ENCODE measurements at places on chromosomes 7 and 10.

- DNase-seq: no peak
Observed at GRCh38 chr10:34862892-34863291, 47.8 kb upstream of the PARD3 start.

DNA sequence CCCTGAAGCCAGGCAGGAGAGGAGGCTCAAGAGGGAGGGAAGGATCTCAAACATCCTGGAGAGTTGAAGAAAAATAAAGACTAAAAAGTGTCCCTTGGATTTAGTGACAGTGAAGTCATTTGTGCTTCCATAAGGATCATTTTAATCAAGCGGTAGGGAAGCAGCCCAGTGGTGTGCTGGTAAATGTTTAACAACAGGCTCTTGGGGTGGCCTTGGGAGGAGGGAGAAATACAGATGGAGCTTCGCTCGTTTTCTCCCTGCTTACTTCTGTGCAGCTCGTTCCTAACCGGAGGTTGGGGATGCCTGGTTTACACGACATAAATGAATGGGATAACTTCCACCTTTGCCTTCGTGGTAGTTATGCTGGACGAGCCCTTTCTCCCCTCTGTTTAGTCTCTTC, 140.0 kb downstream of the CAMK1D start:
- DNase-seq: no peak

- DNase-seq: no peak
Observed at GRCh38 chr7:8362723-8363369, 70.6 kb upstream of the NXPH1 start.

- DNase-seq: no peak
Observed at GRCh38 chr10:75375838-75376237, 25.7 kb downstream of the ZNF503 start.

- DNase-seq: no peak
Observed at GRCh38 chr7:18513343-18513742, 17.8 kb downstream of the HDAC9 start.

- no peak for DNase-seq
Observed at GRCh38 chr10:62188021-62188616, 80.5 kb downstream of the RTKN2 start.

DNA sequence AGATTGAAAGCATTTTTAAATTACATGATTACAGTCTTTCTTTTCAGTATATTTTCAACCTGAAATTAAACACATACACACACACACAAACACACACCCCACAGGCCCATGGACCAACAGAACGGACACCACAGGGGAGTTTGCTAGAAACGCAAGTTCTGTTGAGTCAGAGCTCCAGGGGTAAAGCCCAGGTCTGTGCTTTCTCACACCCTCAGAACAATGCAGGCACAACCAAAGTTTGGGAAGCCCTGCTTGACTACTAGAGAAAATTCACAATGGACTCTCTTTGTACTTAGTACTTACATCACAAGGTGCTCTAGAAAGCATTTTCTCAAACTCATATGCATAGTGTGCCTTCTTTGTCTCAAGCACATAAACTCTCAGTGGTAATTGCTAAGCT, 704.0 kb upstream of the IGFBP3 start:
- no peak for DNase-seq

- DNase-seq: no peak
Observed at GRCh38 chr7:98110249-98111022, 3.8 kb downstream of the LMTK2 start.

DNA sequence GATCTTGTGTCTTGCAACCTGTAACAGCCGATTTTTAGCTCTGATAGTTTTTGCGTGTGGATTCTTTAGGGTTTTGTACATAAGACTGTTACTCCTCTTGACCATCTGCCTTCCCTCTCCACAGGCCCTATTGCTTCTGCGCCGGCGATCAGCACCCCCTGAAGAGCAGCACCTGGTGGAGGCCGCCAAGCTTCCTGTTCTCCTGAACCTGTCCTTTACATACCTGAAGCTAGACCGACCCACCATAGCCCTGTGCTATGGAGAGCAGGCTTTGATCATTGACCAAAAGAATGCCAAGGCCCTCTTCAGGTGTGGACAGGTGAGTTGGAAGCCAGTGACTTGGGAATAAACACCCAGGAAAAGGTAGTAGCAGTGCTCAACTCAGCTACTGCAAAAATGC, 12.6 kb downstream of the FKBP6 start:
- no peak for DNase-seq

- DNase-seq: no peak
Observed at GRCh38 chr7:27418541-27418940, 175.9 kb downstream of the EVX1 start.

GRCh38 chr10:89838044-89838615, 136.7 kb downstream of the KIF20B start:
- DNase-seq: no peak

GRCh38 chr10:77348082-77348481, 289.5 kb downstream of the KCNMA1 start:
- DNase-seq: no peak

- no peak for DNase-seq
Observed at GRCh38 chr7:121329191-121330052, 622 bp downstream of the WNT16 start.

GRCh38 chr7:43639858-43640491, 57.1 kb downstream of the STK17A start:
- DNase-seq: no peak

GRCh38 chr10:50538555-50539398, 85.0 kb downstream of the SGMS1 start:
- no peak for DNase-seq

DNA sequence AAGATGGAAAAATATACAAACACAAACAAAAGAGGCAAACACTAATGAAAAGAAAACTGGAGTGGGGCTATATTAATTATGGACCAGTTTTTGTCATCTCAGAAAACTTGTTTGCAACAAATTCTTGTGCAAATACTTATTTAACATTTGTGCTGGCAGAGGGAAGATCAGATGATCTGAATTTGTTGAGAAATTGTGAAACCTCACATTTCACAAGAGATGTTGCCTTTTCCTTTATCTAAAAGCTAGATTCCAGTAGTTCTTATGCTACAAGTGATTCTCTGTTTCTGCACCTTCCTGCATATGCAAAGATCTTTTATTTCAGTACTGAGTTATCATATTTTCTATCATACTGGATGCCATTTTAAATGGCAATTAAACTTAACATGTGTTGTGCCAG, 320.7 kb downstream of the SUGCT start:
- no peak for DNase-seq

DNA sequence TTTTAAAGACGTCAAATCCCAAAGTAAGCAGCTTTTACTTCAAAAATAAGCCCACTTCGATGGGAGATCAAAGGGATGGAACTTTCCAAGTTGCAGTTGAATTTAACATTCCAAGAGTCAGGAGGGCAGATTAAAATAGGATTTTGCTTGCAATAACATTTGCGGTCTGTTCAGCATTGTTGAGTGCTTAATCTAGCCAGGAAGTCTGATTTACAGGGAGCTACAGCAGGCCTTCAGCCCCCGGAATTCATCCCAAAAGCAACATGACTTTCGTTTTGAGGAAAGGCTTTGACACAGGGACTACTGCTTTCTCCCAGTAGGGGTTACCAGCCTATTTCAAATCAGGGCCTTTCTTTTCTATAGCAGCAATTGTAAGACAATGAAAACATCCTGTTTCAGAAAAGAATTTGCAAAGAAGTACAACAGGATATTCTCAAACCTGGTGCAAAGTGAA, 279.6 kb upstream of the PITRM1 start:
- no peak for DNase-seq

DNA sequence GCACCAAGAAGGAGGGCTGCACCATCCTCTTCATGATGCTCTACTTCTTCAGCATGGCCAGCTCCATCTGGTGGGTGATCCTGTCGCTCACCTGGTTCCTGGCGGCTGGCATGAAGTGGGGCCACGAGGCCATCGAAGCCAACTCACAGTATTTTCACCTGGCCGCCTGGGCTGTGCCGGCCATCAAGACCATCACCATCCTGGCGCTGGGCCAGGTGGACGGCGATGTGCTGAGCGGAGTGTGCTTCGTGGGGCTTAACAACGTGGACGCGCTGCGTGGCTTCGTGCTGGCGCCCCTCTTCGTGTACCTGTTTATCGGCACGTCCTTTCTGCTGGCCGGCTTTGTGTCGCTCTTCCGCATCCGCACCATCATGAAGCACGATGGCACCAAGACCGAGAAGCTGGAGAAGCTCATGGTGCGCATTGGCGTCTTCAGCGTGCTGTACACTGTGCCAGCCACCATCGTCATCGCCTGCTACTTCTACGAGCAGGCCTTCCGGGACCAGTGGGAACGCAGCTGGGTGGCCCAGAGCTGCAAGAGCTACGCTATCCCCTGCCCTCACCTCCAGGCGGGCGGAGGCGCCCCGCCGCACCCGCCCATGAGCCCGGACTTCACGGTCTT, 1.9 kb downstream of the FZD1 start:
- no peak for DNase-seq

GRCh38 chr7:50687575-50688225, 95.0 kb downstream of the GRB10 start:
- no peak for DNase-seq

DNA sequence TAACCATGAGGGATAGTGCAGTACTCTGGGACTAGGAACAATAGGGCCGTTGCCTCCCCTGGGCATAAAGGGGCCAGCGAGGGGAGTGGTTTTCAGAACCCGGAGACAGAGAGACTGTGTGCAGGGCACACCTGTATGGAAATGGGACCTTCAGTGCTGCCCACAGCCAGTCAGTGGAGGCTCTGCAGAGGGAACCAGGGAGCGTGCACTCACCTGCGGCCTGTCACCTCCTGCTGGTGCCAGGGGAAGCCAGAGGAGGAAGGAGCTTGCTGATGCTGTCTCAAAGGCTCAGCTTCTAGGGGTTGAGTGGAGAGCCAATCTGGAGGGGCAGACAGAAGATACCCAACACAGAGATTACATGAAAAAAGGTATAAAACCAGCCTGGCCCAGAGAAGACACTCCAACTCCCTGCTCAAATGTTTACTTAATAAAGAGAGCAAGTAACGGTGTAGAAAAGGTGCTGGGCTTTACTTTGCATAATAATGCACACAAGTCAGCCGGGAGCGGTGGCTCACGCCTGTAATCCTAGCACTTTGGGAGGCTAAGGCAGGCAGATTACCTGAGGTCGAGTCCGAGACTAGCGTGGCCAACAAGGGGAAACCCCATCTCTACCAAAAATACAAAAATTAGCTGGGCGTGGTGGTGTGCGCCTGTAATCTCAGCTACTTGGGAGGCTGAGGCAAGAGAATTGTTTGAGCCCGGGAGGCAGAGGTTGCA, 35.5 kb upstream of the WAPL start:
- DNase-seq: no peak

GRCh38 chr10:104100795-104101194, 15.1 kb upstream of the COL17A1 start:
- no peak for DNase-seq

DNA sequence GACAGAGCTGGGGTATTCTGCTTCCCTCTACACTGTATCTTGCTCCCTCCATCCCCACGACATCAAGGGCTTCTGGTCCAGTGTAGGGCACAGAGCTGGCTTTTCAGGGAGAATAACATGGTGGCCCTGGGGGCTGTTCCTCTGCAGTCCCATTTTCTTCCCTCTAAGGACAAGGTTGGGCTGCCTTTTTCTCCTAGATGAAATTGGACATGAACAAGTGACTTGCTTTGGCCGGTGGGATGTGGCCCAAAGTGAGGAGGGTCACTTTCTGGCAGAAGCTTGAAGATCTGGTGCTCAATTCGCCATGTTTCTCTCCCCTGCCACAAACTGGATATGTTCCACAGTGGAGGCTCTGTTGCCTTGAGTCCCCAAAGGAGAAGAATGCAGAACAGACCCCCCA, 235.7 kb downstream of the EMX2 start:
- no peak for DNase-seq

- DNase-seq: no peak
Observed at GRCh38 chr10:51215951-51216834, 141.9 kb downstream of the PRKG1 start.

DNA sequence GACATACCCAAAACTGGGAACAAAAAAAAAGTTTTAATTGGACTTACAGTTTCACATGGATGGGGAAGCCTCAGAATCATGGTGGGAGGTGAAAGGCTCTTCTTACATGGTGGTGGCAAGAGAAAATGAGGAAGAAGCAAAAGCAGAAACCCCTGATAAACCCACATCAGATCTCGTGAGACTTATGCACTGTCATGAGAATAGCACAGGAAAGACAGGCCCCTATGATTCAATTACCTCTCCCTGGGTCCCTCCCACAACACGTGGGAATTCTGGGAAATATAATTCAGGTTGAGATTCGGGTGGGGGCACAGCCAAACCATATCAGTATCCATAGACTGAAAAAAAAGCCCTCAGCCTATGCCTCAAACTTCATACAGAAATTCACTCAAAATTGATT, 647.2 kb downstream of the GRID1 start:
- no peak for DNase-seq

DNA sequence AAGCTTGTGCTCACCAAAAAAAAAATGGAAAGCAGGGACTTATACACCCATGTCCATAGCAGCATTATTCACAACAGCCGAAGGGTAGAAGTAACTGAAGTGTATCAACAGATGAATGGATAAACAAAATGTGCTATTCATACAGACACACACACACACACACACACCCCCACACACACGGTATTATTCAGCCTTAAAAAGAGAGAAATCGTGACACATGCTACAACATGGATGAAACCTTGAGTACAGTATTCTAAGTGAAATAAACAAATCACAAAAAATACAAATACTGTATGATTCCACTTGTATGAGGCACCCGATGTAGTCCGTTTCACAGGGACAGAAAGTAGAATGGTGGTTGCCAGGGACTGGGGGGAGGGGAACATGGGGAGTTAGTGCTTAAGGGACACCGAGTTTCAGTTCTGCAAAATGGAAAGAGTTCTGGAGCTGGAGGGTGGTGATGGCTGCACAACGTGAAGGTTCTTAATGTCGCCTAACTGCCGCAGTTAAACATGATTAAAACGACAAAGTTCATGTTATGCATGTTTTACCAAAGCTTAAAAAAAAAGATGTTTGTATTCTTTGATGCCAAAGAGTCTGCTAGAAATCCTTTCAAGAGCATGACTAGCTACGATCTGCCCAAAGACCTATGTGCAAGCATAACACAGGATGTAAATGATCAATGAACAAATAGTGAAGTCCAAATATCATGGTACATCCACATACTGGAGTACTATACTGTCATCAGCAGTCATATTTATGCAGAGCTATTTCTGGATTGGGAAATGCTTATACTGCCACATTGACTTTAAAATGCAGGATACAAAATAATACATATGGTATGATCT, 7.2 kb downstream of the TNS3 start:
- no peak for DNase-seq
